ENCODE measurements at places on chromosomes 4 and X.

- no peak for DNase-seq
Observed at GRCh38 chr4:94892051-94892450, 134.3 kb downstream of the BMPR1B start.

- no peak for DNase-seq
Observed at GRCh38 chrX:9227276-9227675, 193.3 kb upstream of the FAM9B start.

GRCh38 chr4:1012034-1012739 lies 761 bp downstream of the FGFRL1 start:
- peak; percentile 33 for DNase-seq

GRCh38 chr4:140839888-140840790 lies 84.0 kb upstream of the TBC1D9 start:
- no peak for DNase-seq

- no peak for DNase-seq
Observed at GRCh38 chrX:30887721-30888120, 1.3 kb downstream of the TAB3 start.

DNA sequence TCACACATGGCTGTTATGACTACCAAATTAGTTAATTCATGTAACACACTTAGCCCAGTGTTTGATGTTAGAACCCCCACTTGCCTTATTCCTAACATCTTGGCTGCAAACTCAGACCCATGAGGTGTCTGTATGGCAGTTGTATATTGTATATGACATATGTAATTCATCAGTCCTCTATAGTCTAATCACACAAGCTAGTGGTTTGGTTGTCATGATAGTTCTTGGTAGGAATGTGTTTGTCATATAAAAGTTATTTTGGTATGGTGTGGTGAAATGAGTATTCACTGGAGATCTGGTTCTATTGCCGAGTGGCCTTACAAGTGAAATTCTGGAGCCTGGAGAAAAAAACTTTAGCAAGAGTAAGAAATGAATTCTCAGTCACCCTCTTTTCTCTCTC lies 149.2 kb downstream of the AWAT2 start:
- DNase-seq = no peak

DNA sequence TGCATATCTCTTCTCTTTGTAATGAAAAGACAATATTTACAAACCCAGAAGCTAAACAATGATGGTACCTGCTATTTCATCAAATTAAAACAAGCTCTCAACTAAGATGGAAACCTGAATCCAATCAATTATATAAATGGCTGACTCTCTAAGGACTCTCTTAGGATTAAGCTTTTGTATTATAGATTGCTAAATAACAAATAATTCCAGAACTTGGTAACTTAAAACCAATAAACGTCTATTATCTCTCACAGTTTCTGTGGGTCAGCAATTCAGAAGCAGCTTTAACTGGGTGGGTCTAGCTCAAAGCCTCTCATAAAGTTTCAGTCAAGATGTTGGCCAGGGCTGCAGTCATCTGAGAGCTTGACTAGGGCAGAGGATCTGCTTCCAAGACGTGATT lies 12.4 kb downstream of the PHKA2 start:
- DNase-seq = no peak

DNA sequence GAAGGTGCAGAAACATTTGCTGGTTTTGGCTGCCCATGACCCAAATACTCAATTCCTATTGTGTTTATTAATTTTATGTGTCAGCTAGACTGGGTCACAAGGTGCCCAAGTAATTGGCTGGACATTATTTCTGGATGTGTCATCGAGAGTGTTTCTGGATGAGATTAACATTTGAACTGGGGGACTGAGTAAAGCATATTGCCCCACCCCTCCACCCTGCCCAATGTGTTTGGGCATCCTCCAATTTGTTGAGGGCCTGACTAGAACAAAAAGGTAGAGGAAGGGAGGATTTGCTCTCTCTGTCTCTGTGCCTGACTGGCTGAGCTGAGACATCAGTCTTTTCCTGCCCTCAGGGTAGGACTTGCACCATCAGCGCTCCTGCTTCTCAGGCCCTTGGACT lies 29.7 kb upstream of the LCORL start:
- no peak for DNase-seq

DNA sequence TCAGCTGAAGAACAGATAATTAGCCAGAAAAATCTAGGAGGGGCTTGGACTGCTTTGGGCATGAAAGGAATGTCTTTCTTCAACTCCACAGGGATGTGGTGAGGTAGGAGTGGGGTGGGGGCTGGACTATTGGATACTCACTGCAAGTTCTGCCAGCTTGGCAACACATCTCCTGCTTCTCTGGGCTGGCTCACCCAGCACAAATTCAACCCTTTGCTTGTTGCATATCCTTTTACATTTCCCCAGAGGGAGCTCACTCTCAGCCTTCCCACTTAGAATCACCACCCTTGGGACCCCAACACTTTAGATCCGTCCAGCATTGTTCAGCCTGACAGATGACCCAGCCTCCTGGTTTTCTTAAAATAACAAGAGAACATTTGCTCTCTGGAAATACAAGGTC lies 120.6 kb downstream of the KDR start:
- DNase-seq = no peak

DNA sequence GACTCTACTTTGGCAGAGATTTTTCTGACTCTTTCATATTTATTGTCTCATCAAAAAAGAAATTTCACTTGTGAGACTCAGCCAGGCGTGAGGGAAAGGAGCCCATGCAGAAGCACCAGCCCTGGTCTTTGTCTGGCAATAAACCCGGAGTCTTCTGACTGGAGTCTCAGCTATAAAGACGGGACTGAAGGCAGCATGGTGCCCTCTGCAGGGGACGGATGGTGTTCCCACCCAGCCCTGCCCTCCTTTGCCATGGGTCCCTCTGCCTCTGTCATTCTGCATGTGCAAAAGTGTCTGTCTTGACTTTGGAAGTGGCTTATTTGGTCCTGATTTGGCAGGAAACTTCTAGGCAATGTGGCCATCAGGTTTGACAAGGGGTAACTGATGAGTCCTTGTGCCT lies 14.2 kb downstream of the ZNF185 start:
- DNase-seq = no peak

- DNase-seq = no peak
Observed at GRCh38 chr4:30386266-30386895, 333.8 kb upstream of the PCDH7 start.

- DNase-seq = no peak
Observed at GRCh38 chr4:113478032-113478431, 283.5 kb downstream of the CAMK2D start.

GRCh38 chr4:2798399-2799223 lies 5.7 kb downstream of the SH3BP2 start:
- peak; percentile 53 for DNase-seq

GRCh38 chrX:49059201-49059600 lies 402 bp downstream of the CCDC120 start:
- DNase-seq = no peak

- DNase-seq = no peak
Observed at GRCh38 chr4:118327554-118328241, 25.1 kb downstream of the PRSS12 start.

- DNase-seq = peak; percentile 39
Observed at GRCh38 chr4:48653217-48654014, 126.7 kb downstream of the FRYL start.

GRCh38 chr4:135120195-135120594 lies 918.6 kb upstream of the PABPC4L start:
- DNase-seq = no peak

DNA sequence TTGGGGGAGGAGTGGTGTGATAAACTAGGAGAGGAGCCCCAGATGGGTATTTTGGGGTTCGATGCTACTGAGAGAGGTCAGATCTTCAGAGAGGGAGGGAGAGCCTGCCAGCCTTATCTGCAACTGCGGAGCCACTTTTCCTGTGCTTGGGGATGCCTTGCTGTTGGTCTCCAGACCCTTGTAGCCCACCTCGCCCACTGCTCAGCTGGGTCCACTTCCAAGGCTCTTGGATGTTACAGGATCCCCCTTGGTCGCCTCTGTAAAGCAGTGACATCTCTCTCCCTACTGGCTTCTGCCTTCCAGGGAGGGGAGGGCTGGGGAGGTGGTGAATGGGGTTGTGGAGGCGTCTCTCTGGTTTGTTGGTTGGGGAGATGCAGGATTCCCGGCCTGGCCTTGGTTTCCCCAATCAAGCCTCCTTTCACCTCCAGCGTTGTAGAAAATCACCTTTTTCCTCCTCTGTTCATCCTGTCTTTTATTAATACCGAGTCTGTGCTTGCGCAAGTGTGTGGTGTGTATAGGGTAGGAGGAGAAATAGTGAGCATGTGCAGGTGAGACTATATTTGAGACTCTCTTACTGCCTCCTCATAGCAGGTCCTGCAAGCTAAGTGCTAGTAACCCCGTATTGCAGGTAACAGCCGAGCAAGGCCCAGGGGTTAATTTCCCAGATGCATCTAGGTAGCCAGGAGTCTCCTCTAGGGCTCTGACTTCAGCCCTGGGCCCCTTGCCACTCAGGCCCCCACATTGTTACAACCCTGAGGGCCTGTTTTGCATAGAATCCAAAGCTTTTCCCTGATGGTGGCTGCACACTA lies 337.4 kb downstream of the ARHGAP10 start:
- no peak for DNase-seq

DNA sequence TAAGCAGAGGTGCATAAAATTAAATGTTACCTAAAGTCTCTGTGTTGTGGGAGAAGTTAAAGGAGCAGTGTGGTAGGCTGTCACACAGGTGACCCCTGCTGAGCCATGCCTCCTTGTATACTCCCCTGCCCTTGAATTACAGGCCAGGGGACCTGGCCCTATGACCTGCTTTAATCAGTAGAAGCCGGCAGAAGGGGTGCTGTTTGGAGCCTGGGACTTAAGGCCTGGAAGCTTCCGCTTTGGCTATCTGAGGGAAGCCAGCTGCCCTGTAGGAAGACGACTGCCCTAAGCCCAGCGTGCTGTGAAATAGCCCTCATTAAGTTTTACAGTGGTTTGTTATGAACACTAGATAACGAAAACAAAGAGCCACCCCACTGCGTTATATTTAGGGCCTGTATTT lies 34.1 kb downstream of the SPINK2 start:
- no peak for DNase-seq

DNA sequence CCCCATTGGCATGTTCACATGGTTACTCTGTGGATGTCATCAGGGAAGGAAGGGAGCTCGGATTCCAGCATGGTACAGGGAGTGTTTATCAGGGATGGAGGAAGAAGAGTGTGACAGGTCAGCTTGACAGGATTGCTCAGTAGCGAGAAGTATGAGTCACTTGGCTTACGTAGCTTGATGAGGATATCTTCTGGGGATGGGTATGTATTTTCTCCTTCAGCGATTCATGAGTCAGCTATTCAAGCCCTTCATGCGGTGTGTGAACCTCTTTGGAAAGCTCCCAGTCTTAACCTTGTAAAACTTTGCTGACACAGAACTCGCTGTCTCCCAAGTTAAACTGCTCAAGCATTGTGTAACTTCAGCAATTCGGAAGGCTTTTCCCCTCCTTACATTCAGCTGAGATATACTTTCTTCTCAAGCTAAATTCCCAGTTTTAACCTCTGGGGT lies 275.4 kb downstream of the ARHGAP10 start:
- DNase-seq = no peak

DNA sequence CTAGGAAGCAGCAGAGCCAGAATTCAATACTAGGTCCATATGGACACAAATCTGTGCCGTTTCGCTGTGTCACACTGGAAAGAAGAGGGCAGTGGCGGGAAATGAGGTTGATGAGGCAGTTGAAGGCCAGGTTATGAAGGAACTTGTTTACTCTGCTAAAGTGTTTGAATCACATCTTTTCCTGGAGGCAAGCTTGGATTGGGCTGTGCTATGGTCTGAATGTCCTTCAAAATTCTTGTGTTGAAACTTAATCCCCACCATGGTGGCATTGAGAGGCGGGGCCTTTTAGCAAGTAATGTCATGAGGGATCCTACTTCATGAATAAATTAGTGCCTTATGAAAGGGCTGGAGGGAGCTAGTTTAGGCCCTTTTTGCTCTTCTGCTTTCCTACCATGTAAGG lies 2.1 kb upstream of the ERCC6L start:
- no peak for DNase-seq

DNA sequence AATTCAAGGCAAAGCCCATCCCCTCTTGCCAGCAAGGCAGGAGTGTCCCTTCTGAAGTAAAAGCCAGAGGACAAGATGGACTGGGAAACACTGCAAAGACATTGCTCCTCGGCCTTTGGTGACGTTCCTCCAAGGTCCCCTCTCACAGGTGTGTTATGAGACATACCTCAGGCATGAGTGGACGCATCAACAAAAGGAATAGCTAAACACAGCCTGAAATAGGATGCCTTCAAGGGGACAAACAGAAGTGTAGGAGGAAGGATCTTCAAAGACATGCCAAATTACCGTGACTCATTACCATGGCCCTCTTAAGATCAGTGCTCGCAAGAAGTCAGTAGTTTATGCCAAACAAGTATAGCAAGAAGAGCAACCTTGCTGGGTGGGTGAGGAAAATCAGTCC lies 6.0 kb upstream of the IDS start:
- no peak for DNase-seq

DNA sequence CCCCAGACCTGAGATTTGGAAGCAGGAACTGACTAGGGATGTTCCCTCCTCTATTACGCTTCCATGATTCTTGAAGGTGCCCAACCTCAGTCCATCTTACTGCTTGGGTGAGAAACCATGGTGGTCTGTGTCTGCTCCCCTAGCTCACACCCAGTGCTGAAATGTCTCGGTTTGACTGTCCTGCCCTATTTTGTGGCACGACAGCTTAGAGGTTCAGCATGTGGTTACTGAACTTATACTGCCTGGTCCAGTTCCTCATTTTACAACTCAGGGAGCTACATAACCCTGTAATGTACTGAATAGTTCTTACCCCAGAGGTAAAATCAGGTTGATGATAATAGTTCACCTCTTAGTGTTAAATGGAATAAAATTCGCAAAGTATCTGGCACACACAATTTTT lies 203.1 kb downstream of the RBM46 start:
- no peak for DNase-seq

GRCh38 chr4:87857789-87858188 lies 25.0 kb downstream of the MEPE start:
- DNase-seq = no peak

GRCh38 chr4:117831060-117831683 lies 203.1 kb upstream of the NDST3 start:
- DNase-seq = no peak

- DNase-seq = no peak
Observed at GRCh38 chr4:78432896-78433295, 118.7 kb upstream of the ANXA3 start.

DNA sequence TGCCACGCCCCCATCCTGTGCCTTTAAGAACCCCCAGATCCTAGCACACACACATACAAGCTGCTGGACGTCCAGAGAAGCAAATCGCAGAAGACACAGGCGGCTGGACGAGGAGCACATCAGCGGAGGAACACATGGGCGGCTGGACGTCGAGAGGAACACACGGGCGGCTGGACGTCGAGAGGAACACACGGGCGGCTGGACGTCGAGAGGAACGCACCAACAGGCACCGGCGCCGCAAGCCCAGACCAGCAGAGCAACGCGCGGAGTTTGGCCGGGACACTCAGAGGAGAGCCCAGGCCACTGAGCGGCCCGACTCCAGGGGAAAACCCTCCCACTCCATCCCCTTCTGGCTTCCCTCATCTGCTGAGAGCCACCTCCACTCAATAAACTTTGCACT lies 17.2 kb downstream of the ZCCHC13 start:
- DNase-seq = no peak
